ENCODE measurements at places on chromosomes 7 and 10. TPM values are rescaled to one million over a fixed set of nuclear protein-coding genes. Genes with fewer than 3 reads are reported as not detected.

The TAS2R60 gene
- total RNA-seq, result not detected

The FFAR4 gene
- not detected for total RNA-seq

The PDK4 gene
- 0.64 TPM for total RNA-seq

The PILRA gene
- total RNA-seq, result under 0.01 TPM

The ACTL6B gene
- total RNA-seq, result not detected

The HGF gene
- total RNA-seq, result under 0.01 TPM

The CRTAC1 gene
- total RNA-seq, result not detected

The FOXI2 gene
- not detected for total RNA-seq
